Femur (tissue), 1 donor: ENCODE measurements at places on chromosomes 12 and 14.

- no peak for DNase-seq
Observed at GRCh38 chr14:34684578-34684977, 29.8 kb downstream of the CFL2 start.

DNA sequence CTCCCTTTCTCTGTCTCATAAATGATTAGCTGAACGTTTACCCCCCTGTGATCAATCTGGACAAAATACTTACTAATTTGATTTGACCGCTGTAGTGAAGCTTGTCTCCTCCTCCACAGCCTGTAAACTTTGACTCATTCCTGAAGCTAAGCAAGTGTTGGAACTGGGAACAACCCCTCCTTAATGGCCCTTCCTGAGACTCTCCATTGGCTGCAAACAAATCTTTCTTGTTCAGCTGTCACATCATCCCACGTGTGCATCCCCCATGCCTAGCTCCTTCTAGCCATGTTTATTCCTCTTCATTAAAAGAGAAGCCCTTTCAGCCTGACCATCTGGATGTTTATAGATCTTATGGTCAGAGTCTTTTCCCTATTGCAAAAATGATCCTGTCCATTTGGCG, 281.2 kb downstream of the RGS6 start:
- no peak for DNase-seq

DNA sequence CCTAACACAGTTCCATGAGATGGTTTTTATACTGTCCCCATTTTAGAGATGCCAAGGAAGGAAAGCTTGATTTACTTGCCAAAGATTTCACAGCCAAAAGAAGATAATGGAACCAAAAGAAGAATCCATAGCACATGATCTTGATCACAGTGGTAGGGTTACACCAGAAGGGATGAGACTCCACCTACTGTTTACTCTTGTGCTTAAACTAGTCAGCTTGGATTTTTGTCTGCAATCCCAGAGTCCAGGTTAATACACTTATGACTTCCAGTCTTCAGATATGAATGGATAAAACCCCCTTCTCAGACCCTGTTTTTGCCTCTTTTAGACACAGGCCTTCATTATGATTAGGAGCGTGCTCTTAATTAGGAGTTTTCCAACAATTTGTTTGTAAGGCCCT, 454.2 kb downstream of the AEBP2 start:
- no peak for DNase-seq

DNA sequence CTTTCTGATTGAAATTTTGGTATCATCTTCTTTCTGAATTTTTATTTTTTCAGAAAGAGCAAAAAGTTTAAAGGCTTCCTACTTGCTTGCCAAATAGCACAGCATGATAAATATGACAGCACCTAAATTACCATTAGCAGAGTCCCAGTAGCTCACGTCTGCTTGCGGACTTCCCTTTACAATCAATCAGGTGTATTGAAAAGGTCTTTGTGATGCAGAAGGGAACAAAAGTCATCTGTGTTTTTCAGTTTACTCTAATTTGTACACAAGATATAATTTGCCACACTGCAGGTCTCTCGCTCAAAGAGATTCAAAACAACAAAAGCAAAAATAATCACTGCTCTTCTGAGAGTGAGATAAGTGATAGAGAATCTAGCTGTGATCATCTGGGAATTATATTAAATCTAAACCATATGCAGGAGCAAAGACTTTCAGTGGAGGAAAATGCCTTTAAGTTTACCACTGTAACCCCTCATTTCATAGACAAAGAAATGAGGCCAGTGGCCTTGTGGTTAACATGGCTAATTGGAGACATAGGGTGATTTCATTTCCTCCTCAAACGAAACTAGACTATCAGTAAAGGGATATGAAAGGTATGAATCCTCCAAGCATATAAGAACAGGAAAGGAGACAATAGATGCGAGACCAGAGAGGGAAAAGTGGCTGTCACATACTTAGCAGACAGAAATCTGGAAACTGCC, 240.8 kb upstream of the TMPO start:
- no peak for DNase-seq

GRCh38 chr12:5432011-5432400, at the start of gene NTF3:
TSS of gene NTF3 (plus strand) at chr12:5432108. CDS start at chr12:5432325, 217 bp downstream.
- peak; percentile 68 for DNase-seq

GRCh38 chr14:92646952-92647796, 101.3 kb downstream of the LGMN start:
- peak; percentile 63 for DNase-seq

GRCh38 chr12:12628013-12628412, 16.3 kb downstream of the CREBL2 start:
- no peak for DNase-seq

DNA sequence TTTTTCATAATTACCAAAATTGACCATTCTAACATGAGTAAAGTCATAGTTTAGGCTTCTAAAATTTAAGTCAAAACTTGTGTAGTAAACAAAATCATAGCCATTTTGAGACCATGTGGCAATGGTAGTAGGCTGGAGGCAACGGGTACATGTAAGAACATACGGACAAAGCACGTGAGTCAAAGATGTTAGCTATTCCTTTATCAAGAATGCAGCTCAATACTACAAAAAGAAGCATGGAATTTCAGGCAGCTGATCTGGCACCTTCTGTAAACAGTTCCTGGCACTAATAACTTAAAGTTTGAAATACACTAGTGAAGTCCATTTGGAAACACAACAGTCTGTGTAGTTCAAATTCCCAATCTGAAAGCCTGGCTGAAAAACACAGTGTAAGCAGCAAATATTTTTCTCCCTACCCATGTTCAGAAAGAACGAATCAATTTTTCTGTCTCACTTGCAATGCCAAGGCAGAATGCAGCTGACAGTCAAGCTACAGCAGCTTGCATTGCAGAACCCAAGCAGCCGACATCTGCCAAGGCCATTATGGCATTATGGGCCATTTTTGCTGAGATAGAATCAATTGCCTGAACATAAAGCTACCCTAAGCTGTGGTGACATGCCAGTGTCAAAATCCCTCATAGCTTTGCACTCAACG, 29.3 kb downstream of the MYF5 start:
- peak; percentile 43 for DNase-seq

- peak; percentile 10 for DNase-seq
Observed at GRCh38 chr12:52631676-52632459, 13.5 kb upstream of the KRT73 start.

- DNase-seq, result no peak
Observed at GRCh38 chr14:91545946-91546716, 36.0 kb upstream of the PPP4R3A start.

DNA sequence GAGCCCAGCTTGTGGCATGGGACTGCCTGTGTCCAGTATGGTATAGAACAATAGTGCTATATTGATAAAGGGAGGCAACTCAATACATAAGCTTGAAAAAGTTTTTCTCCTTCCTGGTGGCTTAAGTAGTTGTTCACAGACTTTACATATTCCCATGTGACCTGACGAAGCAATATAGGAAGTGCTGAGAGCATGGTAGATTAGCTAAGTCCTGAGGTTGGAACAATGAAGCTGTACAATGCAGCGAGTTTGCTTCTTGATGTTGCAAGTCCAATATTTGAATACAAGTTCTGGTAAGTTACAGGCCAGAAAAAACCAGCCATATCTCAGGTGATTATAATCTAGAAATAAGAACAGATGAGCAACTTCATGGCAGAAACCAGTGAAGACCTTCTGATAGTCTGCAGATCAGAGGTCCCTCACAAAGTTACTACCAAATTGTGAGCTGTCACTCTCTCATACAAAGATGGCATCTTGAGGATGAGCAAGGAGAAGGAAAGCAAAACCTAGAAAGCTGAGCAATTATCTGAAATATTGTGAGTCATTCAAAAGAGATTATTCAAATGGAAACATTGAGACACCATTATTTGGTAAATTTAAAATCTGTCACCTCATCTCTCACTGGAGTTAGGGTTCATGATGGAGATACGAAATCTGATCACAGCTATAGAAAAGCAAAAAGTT, 72.9 kb upstream of the BTG1 start:
- DNase-seq, result no peak

- no peak for DNase-seq
Observed at GRCh38 chr12:101001669-101002068, 207.1 kb downstream of the ANO4 start.
